ENCODE measurements at places on chromosomes 4 and X.

- DNase-seq = peak; percentile 21
These were observed 131.7 kb downstream of the REPS2 start for GRCh38 chrX:17078031-17078720.

- DNase-seq = no peak
These were observed 25.5 kb downstream of the MOB1B start for GRCh38 chr4:70927502-70928137.

- DNase-seq = no peak
These were observed 1402.9 kb upstream of the PABPC4L start for GRCh38 chr4:135604531-135604930.

GRCh38 chr4:186201535-186202230 lies 10.3 kb downstream of the CYP4V2 start:
- DNase-seq = no peak

DNA sequence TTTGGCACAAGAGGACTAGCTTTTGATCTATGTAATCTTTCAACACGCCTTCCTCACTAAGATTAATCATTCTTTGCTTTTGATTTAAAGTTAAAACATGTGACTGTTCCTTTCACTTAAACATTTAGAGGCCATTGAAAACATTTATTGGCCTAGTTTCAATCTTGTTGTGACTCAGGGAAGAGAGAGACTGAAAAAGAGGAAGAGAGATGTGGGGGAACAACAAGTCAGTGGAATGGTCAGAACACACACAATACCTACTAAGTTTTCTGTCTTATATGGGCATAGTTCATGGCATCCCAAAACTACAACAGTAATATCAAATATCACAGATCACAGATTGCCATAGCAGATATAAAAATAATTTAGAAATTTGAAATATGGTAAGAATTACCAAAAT lies 812.9 kb upstream of the AGA start:
- DNase-seq = no peak

Measured in foreskin keratinocyte (primary cell).